ELR (cell line): ENCODE measurements at places on chromosomes 6 and 20.

- peak; percentile 34 for DNase-seq
These were observed 126.6 kb upstream of the CCDC28A start for GRCh38 chr6:138647006-138647405.

GRCh38 chr6:29675561-29675960 lies 5.4 kb downstream of the ZFP57 start:
- DNase-seq = no peak

GRCh38 chr20:19427913-19428312 lies 215.5 kb downstream of the SLC24A3 start:
- DNase-seq = no peak

DNA sequence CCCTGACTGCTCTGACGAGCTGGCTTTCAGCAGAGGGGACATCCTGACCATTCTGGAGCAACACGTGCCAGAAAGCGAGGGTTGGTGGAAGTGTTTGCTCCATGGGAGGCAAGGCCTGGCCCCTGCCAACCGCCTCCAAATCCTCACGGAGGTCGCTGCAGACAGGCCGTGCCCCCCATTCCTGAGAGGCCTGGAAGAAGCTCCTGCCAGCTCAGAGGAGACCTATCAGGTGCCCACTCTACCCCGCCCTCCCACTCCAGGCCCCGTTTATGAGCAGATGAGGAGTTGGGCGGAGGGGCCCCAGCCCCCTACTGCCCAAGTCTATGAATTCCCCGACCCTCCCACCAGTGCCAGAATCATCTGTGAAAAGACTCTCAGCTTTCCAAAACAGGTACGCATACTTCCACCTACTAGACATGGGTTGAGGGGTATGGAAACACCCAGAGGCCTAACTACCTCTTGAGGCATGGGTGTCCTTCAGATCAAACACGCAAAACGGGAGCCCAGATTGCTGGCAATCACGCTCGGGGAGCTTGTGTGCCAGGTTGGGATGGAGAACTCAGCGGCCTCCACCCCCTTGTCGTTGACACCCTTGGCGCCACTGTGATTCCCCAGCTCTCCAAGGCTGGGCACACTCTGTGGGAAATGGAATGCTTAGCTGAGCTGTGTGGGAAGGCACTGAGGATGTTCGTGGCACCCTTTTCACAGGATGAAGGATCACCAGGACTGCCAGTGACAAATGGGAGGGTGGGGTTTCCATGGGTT lies 25.3 kb downstream of the CASS4 start:
- DNase-seq = no peak

- peak; percentile 36 for DNase-seq
These were observed 26.7 kb downstream of the NTSR1 start for GRCh38 chr20:62735331-62735821.

DNA sequence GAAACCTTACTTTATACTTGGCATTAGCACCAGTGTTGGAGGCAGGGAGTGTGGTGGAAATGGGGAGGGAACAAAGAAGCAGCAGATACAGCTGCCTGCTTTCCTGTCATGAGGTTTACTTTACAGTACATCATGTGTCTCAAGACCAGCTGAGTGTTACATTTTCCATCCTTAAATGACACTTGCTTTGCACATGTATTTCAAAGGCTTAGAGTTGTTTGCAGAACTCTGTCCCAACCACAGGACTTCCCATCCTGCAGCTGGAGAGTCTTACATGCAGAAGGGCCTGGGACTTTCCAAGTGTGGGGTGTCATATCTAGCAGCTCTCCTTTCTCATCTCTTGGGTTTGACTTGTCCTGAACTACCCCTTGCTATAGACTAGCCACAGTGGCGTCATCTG lies 395.9 kb downstream of the DHX35 start:
- no peak for DNase-seq

- DNase-seq = peak; percentile 12
These were observed 5.4 kb downstream of the ADA start for GRCh38 chr20:44646023-44646640.

DNA sequence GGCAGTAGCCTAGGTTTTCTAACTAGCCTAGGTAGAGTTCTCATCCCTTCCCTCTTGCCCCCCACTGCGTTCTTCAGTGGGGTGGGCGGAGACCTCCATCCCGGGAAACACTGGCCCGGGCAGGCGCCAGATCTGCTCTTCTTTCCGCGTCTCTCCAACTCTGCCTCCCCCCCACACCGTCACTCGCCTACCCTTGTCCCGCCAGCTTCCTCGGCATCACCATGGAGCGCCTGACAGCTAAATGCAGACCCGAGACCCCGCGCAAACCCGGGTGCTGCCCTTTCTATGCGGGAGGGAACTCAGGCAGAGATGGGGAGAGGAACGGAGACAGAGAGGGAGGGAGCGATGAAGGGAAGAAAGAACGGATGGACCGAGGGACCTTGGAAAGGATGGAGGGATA lies 1494.8 kb upstream of the DEFB115 start:
- DNase-seq = no peak

GRCh38 chr20:9068841-9069663 lies at the start of gene PLCB4:
Gene PLCB4 (plus strand): TSS chr20:9069087. CDS start chr20:9307815, 238,728 bp downstream.
- DNase-seq = peak; percentile 81

GRCh38 chr20:2430538-2430937 lies 40.1 kb downstream of the SNRPB start:
- no peak for DNase-seq

DNA sequence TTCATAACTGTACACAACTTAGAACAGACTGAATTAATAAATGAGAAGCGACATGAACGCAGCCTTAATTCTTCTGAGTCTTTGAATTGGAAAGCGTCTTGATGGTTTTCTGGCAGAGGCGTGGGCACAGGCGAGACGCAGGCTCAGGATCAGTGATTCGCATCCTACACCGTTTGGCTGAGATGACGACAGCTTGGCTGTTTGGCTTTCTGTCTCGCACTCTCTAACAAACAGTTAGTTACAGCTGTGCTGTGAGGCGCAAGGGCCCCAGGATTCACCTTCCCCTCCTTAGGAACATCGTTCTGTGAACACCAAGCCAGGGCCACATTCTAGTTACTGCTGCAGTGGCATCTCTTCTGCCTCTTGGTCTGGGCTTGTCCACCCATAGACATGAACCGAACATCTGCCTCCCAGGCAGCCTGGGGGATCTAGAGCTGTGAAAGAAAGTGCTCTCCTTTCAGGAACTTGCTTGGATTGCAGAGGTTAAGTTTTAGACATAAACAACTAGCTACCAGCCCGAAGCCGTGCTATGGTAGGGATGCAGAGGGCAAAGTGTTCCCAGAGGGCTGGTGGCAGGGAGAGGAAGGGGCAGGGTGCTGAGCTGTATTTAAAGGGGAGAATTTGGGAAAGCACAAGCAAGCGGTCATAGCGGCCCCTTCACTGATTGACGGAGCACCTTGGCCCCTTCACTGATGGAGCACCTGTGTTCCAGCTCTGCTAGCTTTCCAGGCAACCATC lies 49.6 kb downstream of the TCP11 start:
- peak; percentile 30 for DNase-seq

DNA sequence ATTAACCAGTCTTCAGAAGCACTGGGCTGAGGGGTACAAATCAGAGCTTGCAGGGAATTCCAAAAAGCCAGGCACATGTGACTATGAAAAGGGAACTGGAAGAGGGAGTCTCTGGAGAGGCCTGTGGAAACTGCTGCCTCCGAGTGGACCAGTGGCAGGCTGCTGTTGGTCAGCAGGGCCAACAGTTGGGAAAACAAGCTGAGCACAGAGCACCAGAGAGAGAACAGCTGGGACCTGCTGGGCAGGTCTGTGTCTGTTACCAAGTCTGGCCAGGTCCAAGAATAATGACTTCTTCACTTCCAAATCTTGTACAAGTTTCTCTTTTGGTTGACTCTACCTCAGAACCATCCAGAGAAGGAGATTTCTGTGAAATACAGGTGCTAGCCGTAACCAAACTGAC lies 81.4 kb downstream of the LIN28B start:
- DNase-seq = no peak

- DNase-seq = peak; percentile 45
These were observed 5.4 kb upstream of the IER3 start for GRCh38 chr6:30749554-30750378.

DNA sequence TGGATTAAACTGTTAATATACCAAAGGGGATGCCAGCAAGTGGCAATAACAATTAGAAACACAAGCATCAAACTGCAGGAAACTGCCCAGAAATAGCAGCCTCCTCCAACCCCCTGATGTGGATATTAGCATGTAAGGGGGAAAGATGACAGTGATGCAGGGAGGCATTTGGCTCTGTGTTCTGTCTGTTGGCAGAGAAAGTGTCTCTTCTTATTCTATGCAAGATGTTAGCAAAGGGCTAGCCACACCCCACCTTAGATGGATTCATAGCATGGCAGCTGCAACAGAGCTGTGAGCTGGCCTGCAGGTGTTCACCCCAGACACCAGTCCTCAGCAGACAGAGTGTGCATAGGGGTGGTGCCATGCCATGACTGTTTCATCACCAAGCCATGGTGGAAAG lies 38.0 kb downstream of the SCP2D1 start:
- DNase-seq = no peak

DNA sequence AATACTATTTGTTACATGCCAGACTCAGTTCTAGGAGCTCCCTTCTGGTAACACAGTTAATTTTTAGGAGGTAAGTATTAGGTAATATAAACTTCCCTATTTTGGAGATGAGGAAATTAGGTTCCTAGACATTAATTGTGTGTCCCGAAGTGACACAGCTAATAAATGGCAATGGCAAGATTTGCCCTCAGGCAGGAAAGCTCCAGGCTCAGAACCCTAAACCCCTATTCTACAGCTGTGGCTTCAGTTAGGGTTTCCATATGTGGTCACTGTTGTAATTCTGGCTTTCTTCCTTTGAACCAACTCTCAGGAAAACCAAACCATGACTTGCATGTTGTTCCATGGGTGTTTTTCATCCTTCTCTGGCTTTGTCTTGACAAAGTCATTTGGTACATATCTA lies 188.2 kb downstream of the PLCB1 start:
- DNase-seq = no peak

DNA sequence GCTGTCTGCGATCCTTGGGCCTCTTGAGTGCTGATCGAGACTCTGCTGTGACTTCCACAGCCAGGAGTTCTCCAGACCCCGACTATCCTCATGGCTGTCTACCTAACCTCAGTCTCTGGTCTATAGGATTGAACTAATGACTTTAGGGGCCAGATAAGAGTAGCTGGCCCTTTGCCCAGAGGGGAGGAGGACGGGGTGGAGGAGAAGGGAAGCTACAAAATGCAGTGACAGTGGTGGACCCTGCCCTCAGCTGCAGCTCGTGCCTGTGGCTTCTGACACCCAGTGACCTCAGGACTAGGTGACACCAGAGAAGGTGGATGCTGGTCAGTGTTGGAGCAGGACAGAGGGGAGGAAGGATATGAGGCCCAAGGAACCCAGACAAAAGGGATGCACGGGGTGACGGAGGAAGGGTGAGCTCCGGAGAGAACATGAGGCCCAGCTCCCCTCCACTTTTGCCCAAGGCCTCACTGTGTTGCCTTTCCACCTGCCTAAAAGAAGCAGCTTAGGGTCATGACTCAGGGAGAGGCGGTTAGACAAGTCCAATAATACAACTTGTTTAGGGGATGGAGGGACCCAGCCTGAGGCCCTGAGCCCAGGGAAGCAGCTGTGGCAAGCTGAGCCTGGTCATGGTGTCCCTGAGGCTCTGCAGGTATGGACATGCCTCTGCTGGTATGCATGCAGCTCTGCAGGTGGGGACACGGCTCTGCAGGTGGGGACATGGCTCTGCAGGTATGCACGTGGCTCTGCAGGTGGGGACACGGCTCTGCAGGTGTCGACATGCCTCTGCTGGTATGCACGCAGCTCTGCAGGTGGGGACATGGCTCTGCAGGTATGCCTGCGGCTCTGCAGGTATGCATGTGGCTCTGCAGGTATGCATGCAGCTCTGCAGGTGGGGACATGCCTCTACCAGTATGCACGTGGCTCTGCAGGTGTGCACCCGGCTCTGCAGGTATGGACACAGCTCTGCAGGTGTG lies 67.7 kb downstream of the SYNJ2 start:
- DNase-seq = no peak

GRCh38 chr20:37523911-37524700 lies 3.1 kb downstream of the NNAT start:
- no peak for DNase-seq

GRCh38 chr6:134910593-134910935 lies 39.3 kb downstream of the ALDH8A1 start:
- DNase-seq = no peak
